ENCODE measurements at places on chromosomes 7 and 10.

GRCh38 chr7:568031-568951 is 48.6 kb upstream of the PDGFA start:
- DNase-seq = no peak

DNA sequence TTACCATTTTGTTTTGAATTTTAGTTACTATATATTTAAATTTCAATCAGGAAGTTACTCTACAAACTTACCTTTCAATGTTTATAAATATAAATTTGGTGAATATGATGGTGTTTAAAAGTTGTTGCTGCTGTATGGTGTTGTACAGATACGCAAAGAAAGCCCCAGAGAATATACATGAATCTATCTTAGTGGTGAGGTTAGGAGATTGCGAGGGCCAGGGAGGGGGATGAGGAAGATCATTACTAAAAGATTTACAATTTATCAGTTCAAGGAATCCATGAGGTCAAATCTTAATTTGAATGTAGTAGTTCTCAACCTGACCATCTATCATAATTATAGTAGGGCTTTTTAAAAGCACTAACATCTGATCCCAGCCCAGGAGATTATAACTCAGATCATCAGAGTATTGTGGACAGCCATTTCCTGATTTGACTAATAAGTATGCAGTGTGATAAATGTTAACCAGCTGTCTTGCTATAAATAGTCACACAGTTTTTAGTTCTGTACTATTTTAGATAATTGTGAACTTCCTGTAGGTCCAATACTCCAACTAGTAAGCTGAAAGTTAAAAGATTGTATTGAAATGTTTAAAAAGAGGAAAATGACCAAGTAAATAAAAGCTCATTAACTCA is 23.6 kb downstream of the FAM3C start:
- DNase-seq = no peak

DNA sequence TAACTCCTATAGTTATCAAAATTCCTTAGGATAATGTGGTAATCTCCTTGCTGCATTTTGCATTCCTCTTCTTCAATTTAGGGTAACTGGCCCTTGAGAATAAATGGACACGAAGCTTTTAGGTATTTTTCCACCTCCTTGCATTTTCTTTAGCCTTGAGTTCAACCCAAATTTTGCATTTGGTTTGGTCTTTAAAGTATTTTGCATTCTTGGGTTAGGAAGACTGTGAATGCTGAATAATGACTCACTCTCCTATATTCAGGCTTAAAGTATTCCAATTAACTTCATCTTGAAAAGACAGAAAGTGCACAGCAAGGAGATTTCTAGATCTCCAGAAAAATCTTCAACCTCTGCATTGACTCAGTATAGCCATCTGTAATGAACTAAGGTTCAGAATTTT is 47.3 kb downstream of the TFPI2 start:
- DNase-seq = no peak

DNA sequence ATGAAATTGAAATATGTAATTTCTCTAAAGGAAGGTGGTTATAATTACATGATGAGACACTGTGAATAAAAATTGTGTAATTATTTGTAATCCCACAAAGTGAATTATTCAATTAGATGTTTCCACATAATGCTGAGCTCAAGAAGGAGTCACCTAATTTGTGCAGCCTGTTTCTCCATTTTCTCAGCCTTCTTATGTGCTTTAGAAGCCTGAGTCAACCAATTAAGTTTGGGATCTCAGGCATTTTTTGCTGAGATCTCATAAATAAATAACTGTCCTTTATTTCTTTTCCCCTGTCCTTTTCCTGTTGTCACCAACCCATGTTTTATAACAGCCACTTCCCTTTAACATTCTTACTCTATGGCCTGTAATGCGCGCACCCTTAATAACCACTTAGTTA is 506.5 kb upstream of the SEMA3D start:
- no peak for DNase-seq

GRCh38 chr7:4894482-4894881 is 11.0 kb upstream of the RADIL start:
- DNase-seq = no peak

DNA sequence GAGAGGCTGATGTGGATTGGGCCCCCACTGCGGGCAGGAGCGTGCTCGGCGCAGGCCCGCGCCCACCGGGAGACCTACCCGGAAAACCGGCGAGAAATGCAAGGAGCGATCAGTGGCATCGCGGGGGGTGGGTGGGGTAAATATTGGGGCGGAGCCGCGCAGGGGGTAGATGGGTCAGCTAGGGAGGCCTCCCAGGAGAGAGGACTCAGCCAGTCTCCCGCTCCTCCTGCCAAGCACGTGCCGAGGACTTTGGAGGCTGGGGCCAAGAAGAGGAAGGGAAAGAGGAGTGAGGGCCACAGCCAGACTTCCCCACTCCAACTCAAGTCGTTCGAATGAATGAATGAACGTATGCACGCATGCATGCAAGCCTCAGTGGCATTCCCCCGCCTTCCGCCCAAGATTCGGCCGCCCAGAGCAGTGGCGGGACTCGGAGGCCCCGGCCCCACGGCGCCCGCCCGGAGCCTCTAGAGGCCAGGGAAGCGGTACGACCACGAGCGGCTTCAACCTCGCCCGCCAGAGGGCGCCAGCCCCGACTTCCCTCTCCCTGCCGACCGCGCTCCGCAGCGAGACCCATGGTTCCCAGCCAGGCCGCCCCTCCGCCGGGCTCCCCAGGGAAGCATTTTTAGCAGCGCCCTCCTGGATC is 3.6 kb downstream of the NPM3 start:
- peak; percentile 57 for DNase-seq

GRCh38 chr10:82661701-82662100 is 786.7 kb downstream of the NRG3 start:
- no peak for DNase-seq

GRCh38 chr10:27020243-27020642 is 80.1 kb downstream of the ANKRD26 start:
- no peak for DNase-seq

DNA sequence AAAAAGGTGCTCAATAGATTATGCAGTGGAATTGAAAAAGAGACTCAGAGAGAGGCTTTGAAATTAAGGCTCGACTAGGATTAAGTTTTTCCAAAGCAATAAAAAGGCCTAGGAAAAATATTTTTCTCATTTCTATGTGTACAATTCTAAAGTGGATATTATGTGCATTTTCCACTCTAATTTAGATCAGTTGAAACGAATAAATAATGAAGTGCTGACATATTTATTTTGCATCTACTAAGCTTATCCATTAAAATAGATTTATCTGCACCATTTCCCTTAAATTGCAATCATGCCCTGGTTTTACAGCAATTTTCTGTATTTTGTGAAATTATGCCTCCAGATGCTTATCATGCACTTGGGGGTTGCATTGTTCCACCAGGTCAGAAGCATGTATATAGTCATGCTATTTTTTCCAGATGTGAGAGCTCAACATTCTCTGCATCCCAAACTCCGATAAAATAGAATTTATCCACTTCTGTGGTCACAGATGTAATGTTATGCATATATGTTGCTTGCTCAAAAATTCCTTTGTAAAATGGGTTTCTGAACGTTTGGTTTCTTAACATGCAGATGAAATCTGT is 18.3 kb downstream of the FIGNL1 start:
- no peak for DNase-seq

- no peak for DNase-seq
Observed at GRCh38 chr7:10222976-10223375, 750.7 kb upstream of the PHF14 start.

GRCh38 chr10:96700374-96701099 is 19.8 kb downstream of the PIK3AP1 start:
- DNase-seq = no peak

DNA sequence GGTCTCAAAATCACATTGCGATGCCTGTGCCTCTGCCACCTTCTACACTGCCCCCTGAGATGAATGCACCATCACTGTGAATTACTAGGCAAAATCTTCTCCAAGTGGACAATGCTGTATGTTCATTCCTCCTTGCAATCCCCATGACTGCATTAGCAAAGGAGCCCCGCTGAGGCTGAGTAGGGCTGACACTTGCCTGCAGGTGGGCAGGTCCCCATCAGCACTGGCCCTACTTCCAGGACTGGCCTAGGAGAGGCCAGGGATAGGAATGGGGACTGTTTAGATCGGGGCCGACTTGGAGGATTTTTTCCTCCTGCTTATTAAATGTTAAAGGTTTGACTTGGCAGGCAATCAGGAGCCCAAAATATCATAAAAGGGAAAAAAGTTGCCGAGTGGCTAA is 127.0 kb upstream of the TCF7L2 start:
- DNase-seq = no peak

DNA sequence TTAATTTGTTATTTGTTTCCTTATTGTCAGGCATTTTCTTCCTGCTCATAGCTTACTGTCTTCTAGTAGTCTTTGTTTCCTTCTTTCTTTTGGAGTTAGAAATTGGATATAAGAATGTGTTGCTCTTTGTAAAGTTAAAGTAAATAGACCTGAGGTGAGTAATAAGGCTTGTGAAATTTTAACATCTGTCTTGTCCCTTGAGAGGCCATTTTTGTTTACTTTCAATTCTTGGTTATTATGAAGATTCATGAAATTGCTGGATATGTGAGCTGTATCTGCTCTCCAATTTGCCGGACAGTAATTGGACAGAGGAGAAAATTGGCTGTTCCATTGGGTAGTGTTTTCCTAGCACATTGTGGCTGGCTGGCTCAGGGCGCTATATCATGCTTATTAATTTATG is 260.7 kb downstream of the EXOC4 start:
- no peak for DNase-seq

GRCh38 chr10:114380060-114380459 is 24.2 kb downstream of the AFAP1L2 start:
- no peak for DNase-seq

- DNase-seq = no peak
Observed at GRCh38 chr7:157336383-157337315, at the start of gene DNAJB6. DNAJB6 (plus strand) TSS chr7:157337004; CDS start chr7:157358573, 21,569 bp downstream.

GRCh38 chr7:97357459-97357858 is 240.0 kb downstream of the SDHAF3 start:
- no peak for DNase-seq

DNA sequence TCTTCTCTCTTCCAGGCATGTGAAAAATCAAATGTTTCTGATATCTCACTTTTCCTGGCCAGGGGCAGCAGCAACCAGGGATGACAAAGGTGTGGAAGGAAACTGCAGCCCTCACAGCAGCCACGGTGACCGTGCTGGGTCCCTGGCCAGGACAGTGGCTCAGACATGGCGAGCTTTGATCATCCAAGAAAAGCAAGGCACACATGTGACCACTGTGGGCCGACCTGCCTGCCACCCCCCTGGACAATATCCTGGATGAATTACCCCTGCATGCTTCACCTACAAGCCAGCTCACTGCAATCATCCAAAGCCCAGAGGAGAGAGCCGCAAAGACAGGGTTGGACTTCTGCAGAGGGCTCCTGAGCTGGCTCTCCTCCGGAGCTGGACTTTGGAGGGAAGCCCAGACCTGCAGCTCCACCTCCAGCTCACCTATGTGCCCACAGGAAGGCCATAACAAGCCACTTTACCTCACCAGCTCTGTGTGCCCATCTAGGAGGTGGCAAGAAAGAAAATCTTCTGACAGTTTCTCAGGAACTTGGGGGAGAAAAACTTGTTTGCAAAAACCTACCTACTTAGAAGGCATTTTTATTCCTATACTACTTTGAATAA is 2.7 kb downstream of the CHST15 start:
- DNase-seq = no peak

GRCh38 chr7:51069411-51070083 is 247.1 kb downstream of the COBL start:
- DNase-seq = no peak

GRCh38 chr10:86970162-86970981 is 2.1 kb downstream of the ADIRF start:
- no peak for DNase-seq

DNA sequence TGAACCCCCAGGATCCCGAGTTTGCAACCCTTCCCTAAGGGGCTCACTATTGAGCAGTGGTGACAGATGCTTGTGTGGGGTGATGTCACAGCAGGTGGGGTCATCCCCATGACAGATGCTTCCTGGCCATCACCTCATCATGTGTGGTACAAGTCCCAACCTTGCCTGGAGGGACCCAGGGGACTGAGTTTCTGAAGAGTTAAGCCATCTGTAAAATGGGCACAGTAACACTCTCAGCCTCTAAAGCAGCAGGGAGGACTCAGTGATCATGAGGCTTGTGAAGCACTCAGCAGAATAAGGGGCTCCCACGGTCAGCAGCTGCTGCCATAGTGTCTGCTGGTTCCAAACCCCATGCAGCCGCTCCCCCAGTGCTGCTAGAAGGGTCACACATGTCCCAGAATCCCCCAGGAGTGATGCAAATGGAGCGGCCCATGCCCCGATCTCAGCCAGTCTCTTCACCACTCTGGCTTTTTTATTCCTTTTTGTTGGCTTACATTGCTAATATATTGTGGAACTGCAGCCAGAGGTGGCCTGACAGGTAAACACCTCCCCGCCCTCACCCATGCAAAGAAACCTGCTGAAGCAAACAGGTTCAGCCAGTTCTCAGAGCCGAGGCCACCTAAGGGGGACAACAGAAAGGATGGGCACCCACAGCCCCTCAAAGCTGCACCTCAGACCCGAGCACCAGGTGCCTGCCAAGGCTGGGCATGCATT is 102.1 kb upstream of the PDGFA start:
- no peak for DNase-seq

DNA sequence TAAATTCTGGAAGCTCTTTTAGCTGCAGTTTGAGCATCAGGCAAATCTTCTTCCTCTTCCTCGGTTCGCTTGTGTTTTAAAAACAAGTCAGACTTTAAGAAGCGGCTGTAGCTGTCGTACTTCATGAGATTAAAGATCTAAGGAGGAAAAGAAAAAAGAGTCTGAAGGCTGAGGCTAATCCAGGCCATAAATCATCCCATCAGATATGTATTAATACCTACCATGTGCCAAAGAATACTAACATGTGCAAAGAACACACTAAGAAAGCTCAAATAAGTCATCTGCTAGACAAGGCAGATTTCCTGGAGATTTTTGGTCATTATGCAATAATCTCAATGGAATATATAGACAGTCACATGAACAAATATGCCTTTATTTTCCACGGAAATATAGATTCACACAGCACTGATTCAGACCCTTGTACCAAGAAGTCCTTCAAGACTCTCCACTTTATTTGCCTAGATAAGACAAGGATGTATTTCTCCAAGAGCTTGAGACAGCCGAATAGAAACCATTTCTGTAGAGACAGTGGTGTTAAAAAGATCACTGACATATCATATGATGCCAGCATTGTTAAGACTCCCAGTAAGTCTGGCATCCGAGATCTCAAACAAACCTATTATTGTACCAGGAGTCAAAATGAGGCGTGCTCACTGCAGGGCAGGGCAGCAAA is 42.3 kb downstream of the RGS10 start:
- DNase-seq = no peak
